Activated CD4-positive, alpha-beta T cell treated with anti-CD3 and anti-CD28 coated beads, Interleukin-2, amount 10 ng/mL, durations not matched to agents 7 days and 5 days (primary cell): ENCODE measurements at places on chromosomes 5 and 9. TPM values are rescaled to one million over a fixed set of nuclear protein-coding genes. Genes with fewer than 3 reads are reported as not detected.

- peak overlapping the region; percentile 46 for H3K27ac ChIP-seq
- DNase-seq = peak; percentile 2
- no peaks in the 10 kb centered on the region for H3K27me3 ChIP-seq
- peaks cover 40% of the 10 kb centered on the region for H3K36me3 ChIP-seq
- H3K4me1 ChIP-seq = peaks cover 42% of the 10 kb centered on the region
- H3K4me3 ChIP-seq = no peak overlapping the region
Observed at GRCh38 chr5:401146-402034, 41.6 kb upstream of the EXOC3 start.

LCN12 gene
- total RNA-seq = 3.5 TPM

DNA sequence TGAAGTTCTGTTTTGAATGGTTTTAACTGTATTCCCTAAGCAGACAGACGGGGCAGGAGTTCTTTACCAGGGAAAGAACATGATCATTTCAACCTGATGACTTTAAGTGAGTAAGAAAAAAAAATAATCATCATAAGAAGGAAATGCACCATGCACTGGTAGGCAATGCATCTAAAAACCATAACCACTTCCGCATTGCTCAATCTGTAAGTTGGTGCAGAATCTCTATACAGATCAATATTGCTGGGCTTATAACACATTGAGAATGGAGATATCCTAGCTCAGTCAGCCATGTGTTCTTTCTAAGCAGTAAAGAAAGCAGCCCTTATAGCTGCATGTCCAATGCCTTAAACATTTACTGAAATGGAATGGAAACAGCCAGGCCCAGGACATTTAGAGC, 407.1 kb upstream of the DMAC1 start:
- H3K27me3 ChIP-seq = no peaks in the 10 kb centered on the region
- H3K36me3 ChIP-seq = no peaks in the 10 kb centered on the region
- no peak overlapping the region for H3K27ac ChIP-seq
- H3K4me3 ChIP-seq = no peak overlapping the region

- no peaks in the 10 kb centered on the region for H3K27me3 ChIP-seq
- H3K4me1 ChIP-seq = no peaks in the 10 kb centered on the region
- no peak for DNase-seq
- H3K36me3 ChIP-seq = no peaks in the 10 kb centered on the region
Observed at GRCh38 chr5:156496291-156496690, 169.3 kb downstream of the SGCD start.

- H3K36me3 ChIP-seq = no peaks in the 10 kb centered on the region
- H3K4me1 ChIP-seq = no peaks in the 10 kb centered on the region
- H3K27ac ChIP-seq = no peak overlapping the region
- no peaks in the 10 kb centered on the region for H3K27me3 ChIP-seq
Observed at GRCh38 chr5:89597878-89598277, 714.9 kb upstream of the MEF2C start.

- DNase-seq = no peak
- H3K36me3 ChIP-seq = no peaks in the 10 kb centered on the region
- H3K27ac ChIP-seq = no peak overlapping the region
- no peak overlapping the region for H3K4me3 ChIP-seq
Observed at GRCh38 chr5:126488443-126489065, 65.3 kb downstream of the GRAMD2B start.

DNA sequence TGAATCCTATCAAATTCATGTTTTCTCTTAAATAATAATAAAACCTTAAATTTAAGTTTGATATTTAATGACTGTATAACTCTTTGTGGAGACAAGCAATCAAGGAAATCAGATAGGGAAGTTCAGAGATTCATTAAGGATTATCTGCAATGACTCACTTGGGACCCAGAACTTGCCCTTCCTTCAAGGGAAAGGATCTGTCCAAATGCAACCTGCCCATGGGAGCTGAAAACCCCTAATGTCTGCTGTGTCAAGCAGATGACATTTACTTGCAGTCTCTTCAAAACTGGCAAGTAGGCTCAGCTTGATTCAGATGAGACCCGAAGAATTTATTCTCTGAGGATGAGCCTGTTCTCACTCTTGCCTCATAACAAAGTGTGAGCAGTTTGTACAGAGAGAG, 1577.6 kb downstream of the EFNA5 start:
- H3K4me3 ChIP-seq = no peak overlapping the region
- no peaks in the 10 kb centered on the region for H3K27me3 ChIP-seq
- no peak overlapping the region for H3K27ac ChIP-seq
- no peaks in the 10 kb centered on the region for H3K4me1 ChIP-seq
- H3K36me3 ChIP-seq = no peaks in the 10 kb centered on the region

GRCh38 chr9:136655536-136656182, 7.1 kb upstream of the EGFL7 start:
- no peak overlapping the region for H3K27ac ChIP-seq
- H3K4me3 ChIP-seq = no peak overlapping the region
- no peak for DNase-seq
- peaks cover 4% of the 10 kb centered on the region for H3K4me1 ChIP-seq

DNA sequence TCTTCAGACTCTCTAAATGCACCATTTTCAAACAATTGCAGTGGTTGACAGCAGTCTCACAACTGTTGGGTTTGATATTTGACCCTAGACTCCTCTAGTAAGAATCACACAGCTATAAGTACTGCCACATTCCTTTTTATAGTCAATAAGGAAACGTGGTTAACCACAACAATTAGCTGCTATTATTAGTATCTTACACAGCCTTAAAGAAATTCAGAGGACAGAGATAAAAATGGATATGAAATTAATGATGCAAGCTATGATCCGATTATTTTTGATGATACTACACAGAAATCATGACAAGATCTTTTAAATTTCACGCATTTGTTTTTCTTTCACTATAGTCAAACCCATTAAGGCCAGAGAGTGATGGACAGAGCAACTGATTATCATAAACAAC, 288.6 kb upstream of the C9orf72 start:
- no peaks in the 10 kb centered on the region for H3K36me3 ChIP-seq
- peaks cover 2% of the 10 kb centered on the region for H3K27me3 ChIP-seq
- DNase-seq = no peak

GRCh38 chr9:114811966-114812636, 6.3 kb upstream of the TNFSF15 start:
- H3K4me3 ChIP-seq = no peak overlapping the region
- DNase-seq = no peak
- H3K36me3 ChIP-seq = peaks cover 7% of the 10 kb centered on the region

DNA sequence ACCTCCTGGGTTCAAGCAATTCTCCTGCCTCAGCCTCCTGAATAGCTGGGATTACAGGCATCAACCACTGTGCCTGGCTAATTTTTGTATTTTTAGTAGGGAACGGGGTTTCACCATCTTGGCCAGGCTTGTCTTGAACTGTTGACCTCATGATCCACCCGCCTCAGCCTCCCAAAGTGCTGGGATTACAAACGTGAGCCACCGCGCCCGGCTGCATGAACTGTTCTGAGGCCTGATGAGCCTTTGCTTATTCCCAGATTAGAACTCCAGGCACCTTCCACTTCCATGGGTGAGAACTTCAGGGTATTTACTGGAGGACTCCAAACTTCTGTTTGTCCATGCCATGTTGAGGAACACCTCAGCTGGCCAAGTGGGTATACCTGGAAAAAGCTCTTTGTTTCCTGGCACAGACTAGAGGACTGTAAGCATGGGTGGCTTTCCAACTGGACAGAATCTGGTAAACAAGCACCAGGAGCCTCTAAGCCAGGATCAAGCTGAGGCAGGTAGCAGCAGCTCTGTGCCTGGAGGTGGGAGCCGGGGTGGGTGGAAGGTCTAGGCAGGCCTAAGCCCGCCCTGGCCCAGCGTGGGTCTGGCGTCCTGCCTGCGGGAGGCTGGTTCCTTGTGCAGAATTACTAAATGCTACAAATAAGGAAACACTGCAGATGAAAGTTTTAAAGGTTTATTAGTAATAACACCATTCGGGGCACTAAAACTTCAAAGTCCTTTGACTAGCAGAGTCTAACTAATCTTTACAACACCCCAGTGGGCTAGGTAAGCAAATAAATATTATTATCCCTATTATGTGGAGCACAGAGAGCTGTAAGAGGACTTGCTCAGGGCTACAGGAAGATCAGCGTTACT, 78.4 kb downstream of the SEMA5A start:
- no peak overlapping the region for H3K27ac ChIP-seq
- DNase-seq = no peak
- H3K4me1 ChIP-seq = no peaks in the 10 kb centered on the region
- H3K36me3 ChIP-seq = no peaks in the 10 kb centered on the region

- H3K27ac ChIP-seq = no peak overlapping the region
- H3K27me3 ChIP-seq = no peaks in the 10 kb centered on the region
- H3K4me1 ChIP-seq = peaks cover 44% of the 10 kb centered on the region
Observed at GRCh38 chr9:295576-295975, 80.9 kb downstream of the DOCK8 start.

PANK3 gene
- total RNA-seq = 42.4 TPM

- peak; percentile 55 for DNase-seq
- H3K27me3 ChIP-seq = no peaks in the 10 kb centered on the region
- H3K4me1 ChIP-seq = no peaks in the 10 kb centered on the region
Observed at GRCh38 chr9:35726931-35727330, 5.1 kb downstream of the TLN1 start.

GLRA1 gene
- not detected for total RNA-seq

GRCh38 chr9:6777213-6777902, 19.6 kb downstream of the KDM4C start:
- H3K27ac ChIP-seq = peak overlapping the region; percentile 41
- H3K27me3 ChIP-seq = no peaks in the 10 kb centered on the region
- no peak overlapping the region for H3K4me3 ChIP-seq
- no peak for DNase-seq

CDH18 gene
- not detected for total RNA-seq

DNA sequence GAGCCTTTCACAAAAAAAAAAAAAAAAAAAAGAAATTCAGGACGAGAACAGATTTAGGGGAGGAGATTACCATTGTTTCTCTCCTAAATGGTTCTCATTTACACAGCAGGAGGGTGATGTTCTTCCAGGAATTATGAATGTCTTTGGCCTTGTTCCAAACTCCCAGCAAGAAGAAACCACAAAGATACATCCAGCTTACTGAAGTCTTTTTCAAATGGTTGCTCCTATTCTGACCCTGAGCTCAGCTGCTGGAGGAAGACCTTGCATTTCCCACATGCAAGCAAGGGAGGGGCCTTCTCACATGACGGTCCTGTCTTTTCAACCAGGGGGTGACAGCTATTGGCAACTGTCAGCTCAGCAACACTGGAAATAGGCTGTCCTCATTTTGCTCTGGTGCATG, 203.0 kb upstream of the VLDLR start:
- no peak for DNase-seq
- no peaks in the 10 kb centered on the region for H3K27me3 ChIP-seq
- H3K4me1 ChIP-seq = no peaks in the 10 kb centered on the region
- H3K36me3 ChIP-seq = no peaks in the 10 kb centered on the region
- H3K27ac ChIP-seq = no peak overlapping the region
- H3K4me3 ChIP-seq = no peak overlapping the region

- no peaks in the 10 kb centered on the region for H3K4me1 ChIP-seq
- H3K27ac ChIP-seq = no peak overlapping the region
- H3K27me3 ChIP-seq = peaks cover 18% of the 10 kb centered on the region
- no peaks in the 10 kb centered on the region for H3K36me3 ChIP-seq
Observed at GRCh38 chr9:97873425-97873824, 20.4 kb downstream of the FOXE1 start.

GRCh38 chr5:110707260-110707844, 19.1 kb downstream of the TMEM232 start:
- no peaks in the 10 kb centered on the region for H3K36me3 ChIP-seq
- H3K4me1 ChIP-seq = no peaks in the 10 kb centered on the region
- no peak overlapping the region for H3K4me3 ChIP-seq
- peaks cover 13% of the 10 kb centered on the region for H3K27me3 ChIP-seq
- DNase-seq = no peak
- no peak overlapping the region for H3K27ac ChIP-seq

GRCh38 chr9:116555556-116556155, 131.4 kb upstream of the TRIM32 start:
- no peaks in the 10 kb centered on the region for H3K27me3 ChIP-seq
- no peak overlapping the region for H3K4me3 ChIP-seq
- H3K27ac ChIP-seq = no peak overlapping the region
- DNase-seq = no peak

GOLM1 gene
- 1.0 TPM for total RNA-seq

- no peaks in the 10 kb centered on the region for H3K27me3 ChIP-seq
- no peak for DNase-seq
- H3K27ac ChIP-seq = no peak overlapping the region
Observed at GRCh38 chr9:110763568-110763967, 95.0 kb downstream of the MUSK start.

GRCh38 chr9:34620061-34620994, at the start of gene DCTN3:
Gene DCTN3, minus strand, starts transcription at chr9:34620495. Its CDS starts 31 bp downstream, at chr9:34620464.
- peaks cover 22% of the 10 kb centered on the region for H3K36me3 ChIP-seq
- H3K27ac ChIP-seq = peak within 1 kb of the TSS; percentile 86
- peak within 1 kb of the TSS; percentile 96 for H3K4me3 ChIP-seq
- H3K4me1 ChIP-seq = peaks cover 29% of the 10 kb centered on the region
- peak; percentile 97 for DNase-seq

DNA sequence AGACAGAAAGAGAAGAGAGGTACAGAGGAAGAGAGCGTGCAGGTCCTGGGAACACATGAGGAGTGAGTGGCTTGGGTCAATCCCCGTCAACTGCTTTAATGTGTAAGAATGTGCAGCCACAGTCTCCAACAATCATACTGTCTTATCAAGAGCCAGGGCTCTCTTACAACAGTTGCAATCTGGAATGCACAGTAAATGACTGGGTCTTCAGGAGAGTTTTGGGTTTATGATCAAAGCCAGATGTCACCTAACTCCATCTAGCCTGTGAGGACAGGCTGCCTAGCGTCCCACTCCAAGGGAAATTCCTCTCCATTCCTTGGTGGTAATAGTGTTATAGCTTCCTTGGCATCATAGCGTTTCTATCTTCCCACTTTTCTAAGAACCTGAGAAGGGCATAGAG, 75.0 kb upstream of the TRIO start:
- no peaks in the 10 kb centered on the region for H3K4me1 ChIP-seq
- DNase-seq = no peak
- no peak overlapping the region for H3K4me3 ChIP-seq
- no peak overlapping the region for H3K27ac ChIP-seq
- H3K27me3 ChIP-seq = no peaks in the 10 kb centered on the region

CNTNAP3B gene
- total RNA-seq = not detected

DNA sequence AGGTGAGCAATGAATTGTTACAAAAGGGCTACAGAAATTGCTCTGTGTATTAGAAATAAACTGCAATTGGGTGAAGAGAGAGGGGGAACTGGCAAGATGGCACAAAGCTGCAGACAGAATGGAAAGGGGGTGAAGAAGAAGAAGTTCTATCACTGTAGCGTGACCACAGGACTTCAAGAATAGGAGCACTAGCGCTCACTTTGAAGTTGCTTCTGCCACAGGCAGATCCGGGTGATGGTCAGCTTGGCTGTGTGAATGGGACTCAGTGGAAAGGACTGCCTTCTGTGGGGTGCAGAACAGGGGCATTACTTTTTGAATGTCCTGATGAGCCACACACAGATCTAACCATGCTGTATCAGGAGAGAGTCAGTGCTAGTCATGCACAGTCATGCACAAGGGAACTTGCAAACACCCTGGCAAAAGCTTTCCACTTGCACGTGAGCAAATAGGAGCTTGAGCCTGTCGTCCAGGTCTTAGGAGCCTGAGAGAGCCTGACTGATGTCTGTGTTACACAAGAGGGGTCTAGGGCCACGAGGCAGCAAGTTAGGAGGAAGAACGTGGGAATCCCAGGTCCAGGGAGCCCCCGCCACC, 16.3 kb downstream of the IL5 start:
- no peak for DNase-seq
- H3K27me3 ChIP-seq = peaks cover 13% of the 10 kb centered on the region
- peaks cover 35% of the 10 kb centered on the region for H3K4me1 ChIP-seq
- no peak overlapping the region for H3K4me3 ChIP-seq
